Putamen (tissue), 1 donor: ENCODE measurements at places on chromosomes 6 and 20.

DNA sequence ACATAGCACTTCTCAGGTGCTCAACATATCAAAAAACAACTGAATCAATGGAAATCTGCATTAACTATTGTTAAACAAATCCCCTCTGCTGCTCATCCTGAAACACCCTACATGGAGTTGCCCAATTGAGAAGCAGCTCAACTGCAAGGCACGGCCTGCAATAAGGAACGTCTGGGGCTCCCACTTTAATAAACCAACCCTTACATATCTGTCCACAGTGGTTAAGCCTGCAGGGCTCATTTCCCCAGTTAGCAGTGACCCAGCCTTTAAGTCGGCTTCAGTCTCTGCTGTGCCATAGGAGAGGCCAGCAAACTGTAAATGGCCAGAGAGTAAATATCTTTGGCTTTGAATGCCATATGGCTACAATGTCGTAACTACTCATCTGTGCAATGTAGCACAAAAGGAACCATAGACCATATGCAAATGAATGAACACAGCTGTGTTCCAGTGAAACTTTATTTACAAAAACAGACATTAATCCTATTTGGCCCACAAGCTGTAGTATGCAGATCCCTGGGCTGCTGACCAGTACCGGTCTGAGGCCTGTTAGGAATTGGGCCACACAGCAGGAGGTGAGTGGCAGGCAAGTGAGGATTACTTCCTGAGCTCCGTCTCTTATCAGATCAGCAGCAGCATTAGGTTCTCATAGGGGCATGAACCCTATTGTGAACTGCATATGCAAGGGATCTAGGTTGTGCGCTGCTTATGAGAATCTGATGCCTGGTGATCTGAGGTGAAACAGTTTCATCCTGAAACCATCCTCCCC is 522.7 kb upstream of the CDH4 start:
- DNase-seq, result no peak

GRCh38 chr6:53313784-53314400 is 34.9 kb downstream of the ELOVL5 start:
- no peak for DNase-seq

DNA sequence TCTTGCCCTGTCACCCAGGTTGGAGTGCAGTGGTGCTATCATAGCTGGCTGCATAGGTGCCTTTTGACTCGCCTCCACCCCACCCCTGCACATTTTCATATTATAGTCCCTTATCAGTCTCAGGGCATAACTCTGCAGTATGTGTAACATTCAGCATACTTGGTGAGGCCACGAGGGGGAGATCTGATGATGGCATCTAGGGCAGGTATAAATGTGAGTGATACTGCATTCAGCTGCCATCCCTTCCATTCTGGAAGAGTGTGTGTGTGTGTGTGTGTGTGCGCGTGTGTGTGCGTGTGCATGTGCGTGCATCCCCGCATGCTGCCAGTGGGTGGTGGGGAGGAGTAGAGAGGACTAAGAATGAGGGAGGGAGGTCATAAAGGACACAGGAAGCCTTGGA is 81.4 kb downstream of the JARID2 start:
- DNase-seq, result no peak

GRCh38 chr6:1678201-1678600 is 68.5 kb downstream of the FOXC1 start:
- no peak for DNase-seq

- DNase-seq, result no peak
Observed at GRCh38 chr6:34518669-34519365, 37.3 kb downstream of the SPDEF start.

GRCh38 chr20:23142162-23143050 is 56.3 kb upstream of the CD93 start:
- DNase-seq, result no peak

DNA sequence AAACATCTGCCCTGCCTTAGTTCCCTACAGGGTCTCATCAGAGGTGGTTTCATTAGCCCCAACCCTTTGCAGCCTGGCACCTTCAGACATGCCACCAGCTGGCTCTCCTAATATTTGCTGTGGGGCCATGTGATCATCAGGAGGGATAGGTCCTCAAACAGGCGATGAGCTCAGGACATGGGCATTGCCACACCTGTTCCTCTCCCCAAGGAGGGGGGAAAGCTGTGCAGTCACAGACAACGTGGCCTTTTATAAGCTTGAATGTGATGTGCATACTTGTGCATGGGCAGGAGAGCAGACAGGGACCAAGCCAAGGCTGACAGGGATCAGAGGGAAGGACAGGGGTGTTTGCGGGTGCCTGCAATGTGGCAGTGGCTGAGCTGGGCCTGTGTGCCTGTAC is 78.8 kb upstream of the ZNFX1 start:
- no peak for DNase-seq

GRCh38 chr20:53186635-53187034 is 214.5 kb downstream of the TSHZ2 start:
- DNase-seq, result no peak

GRCh38 chr6:127464161-127464880 is 5.1 kb upstream of the KIAA0408 start:
- DNase-seq, result no peak

GRCh38 chr20:58877050-58877975 is 24.8 kb downstream of the GNAS start:
- DNase-seq, result no peak

DNA sequence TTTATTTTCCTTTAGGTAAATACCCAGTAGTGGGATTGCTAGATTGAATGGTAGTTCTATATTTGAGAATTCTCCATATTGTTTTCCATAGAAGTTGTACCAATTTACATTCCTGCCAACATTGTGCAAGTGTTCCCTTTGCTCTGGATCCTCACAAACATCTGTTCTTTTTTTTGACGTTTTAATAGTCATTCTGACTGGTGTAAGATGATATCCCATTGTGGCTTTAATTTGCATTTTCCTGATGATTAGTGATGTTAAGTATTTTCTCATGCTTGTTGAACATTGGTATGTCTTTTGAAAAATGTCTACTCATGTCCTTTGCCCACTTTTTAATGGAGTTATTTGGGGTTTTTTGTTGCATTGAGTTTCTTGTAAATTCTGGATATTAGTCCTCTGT is 85.6 kb downstream of the UBE3D start:
- DNase-seq, result no peak

DNA sequence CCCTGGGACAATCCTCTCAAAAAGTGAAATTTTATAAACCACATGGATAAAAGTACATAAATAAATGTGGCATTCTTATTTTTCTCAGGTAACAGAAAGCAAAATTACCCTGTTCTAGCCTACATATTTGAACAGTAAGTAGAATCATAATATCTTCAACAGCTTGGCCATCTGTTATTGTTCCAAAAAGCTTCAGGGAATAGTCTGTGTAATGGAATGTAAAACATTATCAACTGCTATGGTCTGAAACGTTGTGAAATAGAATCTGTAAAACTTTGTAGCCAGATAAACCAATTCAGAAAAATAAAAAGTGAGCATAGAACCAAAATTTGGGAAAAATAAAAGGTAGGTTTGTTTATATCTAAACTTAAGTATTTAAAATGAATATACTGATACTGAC is 114.7 kb downstream of the THEMIS start:
- no peak for DNase-seq
